ENCODE measurements at places on chromosomes 5 and 9.

- no peak for DNase-seq
These were observed 65.4 kb upstream of the FAM174A start for GRCh38 chr5:100469767-100470166.

GRCh38 chr5:7916171-7916804 is 47.3 kb downstream of the MTRR start:
- no peak for DNase-seq

GRCh38 chr9:31745886-31746285 is 638.6 kb upstream of the ACO1 start:
- DNase-seq = no peak

DNA sequence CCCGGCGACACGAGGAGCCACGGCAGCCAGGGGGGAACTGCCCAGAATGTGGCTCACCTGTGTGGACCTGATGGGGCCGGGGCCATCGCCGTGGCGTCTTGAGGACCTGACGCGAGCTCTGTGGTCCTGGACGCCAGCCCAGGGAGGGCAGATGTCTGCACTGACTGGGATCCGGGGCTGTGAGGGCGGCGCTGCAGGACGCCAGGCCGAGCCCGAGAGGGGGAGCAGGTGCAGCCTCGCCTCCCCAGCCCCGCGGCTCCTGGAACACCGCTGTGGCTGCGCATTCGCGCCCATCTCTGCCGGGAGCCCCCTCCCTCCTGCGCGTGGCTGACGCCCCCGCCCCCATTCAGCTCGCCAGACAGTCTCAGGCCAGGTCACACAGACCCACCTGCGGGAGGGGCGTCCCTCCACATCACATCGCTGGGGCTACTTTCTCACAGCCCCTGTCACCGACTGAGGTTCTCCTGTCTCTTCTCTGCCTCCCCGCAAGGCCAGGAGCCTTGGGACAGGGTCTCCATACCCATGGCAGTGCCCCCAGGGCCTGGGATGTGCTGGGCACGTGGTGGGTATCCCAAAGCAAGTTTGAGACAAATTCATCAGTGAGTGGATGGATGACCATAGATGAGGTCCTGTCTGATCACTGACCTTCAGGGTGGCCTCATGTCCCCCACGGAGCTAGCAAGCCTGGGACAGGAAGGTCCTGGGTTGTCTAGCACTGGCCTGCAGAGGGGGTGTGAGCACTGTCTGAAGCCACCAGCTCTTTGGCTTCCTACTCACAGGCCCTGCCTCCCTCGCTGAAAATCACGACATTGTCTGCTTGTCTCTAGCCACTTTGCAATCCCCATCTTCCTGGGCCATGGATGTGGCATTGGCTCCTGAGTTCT is 47.3 kb downstream of the RASGEF1C start:
- no peak for DNase-seq

GRCh38 chr5:122715095-122715494 is 59.8 kb upstream of the SNX2 start:
- DNase-seq = no peak

DNA sequence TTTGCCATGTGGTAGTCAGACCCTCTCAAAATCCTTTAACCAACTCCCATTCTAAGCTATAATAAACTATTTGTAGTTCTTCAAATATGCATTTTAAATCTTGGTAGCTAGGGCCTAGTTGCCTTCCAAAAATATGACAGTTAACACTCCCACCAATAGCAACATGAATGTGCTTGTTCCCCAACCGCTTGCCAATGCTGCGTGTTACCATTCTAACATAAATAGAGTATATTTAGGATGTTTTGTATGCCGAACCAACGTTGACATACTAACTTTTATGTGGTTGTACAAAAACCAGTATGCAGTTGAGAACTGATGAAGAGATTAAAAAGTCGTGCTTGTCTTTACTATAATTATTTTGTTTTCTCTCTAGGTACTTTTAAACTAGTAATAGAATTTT is 9.0 kb downstream of the UBE2B start:
- no peak for DNase-seq

- no peak for DNase-seq
These were observed 5.8 kb upstream of the CCL21 start for GRCh38 chr9:34715639-34716215.

DNA sequence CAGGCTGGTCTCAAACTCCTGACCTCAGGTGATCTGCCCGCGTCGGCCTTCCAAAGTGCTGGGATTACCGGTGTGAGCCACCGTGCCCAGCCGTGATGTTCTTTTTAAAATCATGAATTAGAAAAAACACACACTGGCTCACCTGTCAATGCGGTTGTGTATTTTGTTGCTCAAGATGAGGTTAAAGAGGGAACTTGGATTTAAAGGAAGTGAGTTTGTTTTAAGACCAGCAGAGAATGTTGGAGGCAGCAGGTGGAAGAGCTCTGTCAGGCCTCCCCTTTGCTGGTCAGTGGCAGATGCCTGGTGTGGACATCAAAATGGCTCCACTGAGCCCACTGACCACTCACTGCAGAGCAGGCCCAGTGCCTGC is 38.9 kb downstream of the WNK2 start:
- no peak for DNase-seq

DNA sequence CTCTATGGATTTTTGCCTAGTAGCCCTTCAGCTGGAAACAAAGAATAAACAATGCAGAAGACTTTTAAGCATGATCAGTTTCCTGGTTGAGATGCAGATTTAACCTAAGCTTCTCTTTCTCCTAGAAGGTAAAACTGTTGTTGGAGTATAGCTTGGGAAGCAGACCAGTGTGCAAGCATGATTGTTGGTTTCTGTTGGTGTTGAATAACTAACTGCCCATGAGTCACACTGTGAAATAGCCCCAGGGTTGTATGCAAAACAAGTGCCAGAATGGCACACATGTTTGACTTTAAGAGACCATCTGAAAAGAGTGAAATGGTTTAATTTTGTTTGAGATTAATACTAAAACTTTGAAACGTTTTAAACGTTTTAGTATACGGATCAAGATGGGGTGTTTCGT is 227.1 kb downstream of the ARHGEF28 start:
- DNase-seq = peak; percentile 8

- DNase-seq = no peak
These were observed 33.4 kb upstream of the SLC25A51 start for GRCh38 chr9:37937366-37937765.

DNA sequence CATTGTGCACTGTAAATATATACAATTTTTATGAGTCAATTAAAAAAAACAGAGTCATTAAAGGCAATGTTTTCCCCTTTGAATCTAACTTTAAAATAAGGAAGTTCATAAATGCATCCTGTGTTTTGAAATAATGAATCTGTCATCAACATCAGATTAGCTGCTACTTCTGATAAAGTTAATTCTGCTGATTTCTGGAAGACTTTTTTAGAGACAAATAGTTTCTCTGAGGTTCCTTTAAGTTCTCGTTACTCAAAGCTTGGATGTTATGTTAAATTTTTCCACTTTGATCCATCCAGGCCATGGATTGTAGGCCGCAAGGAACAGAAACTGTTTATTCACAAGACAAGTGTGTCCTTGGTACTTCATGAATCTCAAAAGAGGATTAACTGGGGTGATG is 115.5 kb downstream of the CARTPT start:
- DNase-seq = no peak

DNA sequence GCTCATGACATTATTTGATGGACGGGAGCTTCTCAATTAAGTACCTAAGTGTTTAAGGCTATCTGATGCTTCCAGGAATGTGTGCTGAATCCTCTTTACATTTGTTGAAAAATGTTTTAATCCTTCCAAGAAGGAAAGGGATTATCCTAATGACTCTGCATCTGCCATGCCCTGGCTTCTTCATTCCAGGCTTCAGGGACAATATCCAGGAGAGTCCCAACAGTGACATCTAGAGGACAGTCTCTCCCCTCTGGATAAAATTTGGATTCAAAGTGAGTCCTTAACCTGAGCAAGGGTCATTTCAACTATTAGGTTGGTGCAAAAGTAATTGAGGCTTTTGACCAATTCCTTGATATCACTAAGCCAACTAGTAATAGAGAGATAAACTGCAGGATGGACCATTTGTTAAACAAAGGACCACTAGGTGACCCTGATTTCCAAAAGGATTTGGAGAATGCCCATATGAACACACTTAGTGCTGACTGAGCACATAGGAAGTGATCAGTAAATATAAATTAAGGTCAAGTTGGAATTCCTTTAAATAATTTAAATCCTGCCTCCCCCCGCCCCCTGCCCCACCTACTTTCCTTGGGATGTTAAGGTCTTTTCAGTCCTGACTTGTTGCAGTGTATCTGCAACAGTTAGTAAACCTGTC is 19.1 kb downstream of the TNFSF8 start:
- no peak for DNase-seq

DNA sequence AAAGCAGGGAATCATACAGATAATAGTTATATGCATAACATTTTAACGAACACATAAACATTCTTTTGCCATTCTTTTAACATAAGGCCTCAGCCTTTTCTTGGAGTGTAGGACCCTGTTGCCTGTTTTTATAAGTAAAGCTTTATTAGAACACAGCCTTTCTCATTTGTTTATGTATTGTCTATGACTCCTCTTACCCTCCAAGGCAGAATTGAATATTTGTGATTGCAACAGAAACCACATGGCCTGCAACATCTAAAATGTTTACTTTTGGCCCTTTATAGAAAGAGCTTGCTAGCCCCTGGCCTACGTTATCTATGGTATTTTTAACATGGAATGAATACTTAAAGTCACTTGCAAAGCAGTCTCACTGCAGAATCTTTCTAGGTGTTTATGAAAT is 2.6 kb downstream of the SLC31A1 start:
- no peak for DNase-seq

GRCh38 chr5:132444841-132445639 is 45.5 kb downstream of the IRF1 start:
- no peak for DNase-seq

DNA sequence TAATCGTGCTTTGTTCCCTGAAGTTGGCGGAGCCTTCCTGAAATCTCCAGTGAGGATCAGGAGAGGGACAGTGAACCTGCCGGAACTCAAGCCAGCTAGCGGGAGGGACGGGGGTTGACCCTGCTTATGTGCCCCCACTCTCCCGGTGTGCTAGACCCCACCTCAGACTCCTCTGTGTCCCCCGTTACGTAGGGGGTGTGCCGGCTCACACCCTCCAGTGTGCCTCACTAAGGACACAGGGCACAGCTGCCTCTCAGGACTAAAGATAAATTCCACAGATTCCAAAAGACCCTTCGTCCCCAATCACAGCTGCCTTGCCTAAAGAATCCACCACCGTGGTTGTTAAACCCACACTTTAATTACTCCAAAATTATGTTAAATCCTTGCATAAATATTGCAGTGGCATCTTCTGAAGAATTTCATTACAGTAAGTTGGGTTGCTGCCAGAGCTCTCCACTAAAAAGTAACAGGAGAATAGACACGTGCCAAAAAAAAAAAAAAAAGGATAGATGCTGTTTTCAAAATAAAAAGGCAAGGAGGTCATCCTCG is 73.7 kb downstream of the GTF3C4 start:
- DNase-seq = no peak

- no peak for DNase-seq
These were observed 268.7 kb upstream of the PAPPA start for GRCh38 chr9:115884846-115885245.

DNA sequence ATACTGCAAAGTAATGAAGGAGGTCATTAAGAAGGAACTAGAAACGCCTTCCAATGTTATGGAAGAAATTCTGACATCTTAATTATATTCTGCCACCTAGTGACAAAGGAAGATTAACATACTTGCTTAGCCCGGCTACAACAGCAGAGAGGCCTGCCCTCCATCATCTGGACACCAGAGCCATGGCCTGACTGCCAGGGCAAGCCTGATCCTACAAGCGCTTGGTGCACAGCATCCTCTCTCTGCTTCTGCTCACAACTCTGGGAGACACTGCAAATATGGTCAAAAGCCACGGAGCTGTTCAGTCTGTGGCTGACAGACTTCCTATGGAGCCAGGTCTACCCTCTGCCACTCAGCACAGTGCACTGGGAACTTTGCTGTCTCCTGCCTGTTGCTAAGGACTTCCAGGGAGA is 87.3 kb upstream of the SLC44A1 start:
- no peak for DNase-seq

GRCh38 chr9:98732801-98733200 is 24.1 kb upstream of the GABBR2 start:
- DNase-seq = no peak

DNA sequence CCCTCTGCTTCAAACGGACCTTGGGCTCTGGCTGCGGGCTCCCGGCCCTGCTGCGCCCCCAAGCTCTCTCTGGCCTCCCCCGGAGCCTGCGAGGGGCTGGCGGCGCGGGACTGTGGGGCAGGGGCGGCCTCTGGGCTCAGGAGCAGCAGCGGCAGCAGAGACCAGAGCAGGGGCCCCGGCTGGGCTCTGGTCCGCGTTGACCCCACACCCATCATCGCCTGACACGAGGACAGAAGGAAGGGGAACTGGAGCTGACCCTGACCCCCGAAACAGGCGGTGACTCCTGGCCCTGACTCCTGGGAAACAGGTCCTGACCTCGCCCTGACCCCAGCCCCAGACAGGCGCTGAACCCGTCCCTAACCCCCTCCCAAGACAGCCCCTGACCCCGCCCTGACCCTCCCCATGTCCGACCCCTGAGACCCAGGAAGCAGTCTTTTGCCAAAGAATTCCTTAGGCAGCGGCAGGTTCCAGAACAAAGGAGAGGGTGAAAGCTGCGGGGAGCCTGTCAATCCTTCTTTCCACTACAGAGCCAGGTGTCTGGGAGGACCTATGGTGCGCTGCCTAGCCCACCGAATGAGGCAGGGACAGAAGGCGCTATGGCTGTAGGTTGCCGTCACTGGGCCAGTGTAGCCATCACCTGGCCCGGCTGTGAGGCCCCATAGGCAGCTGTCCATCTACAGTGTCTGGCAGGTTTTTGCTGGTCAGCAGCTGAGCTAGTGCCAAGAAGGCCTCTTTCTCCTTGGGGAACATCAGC is 74.7 kb upstream of the SPTLC1 start:
- DNase-seq = no peak

DNA sequence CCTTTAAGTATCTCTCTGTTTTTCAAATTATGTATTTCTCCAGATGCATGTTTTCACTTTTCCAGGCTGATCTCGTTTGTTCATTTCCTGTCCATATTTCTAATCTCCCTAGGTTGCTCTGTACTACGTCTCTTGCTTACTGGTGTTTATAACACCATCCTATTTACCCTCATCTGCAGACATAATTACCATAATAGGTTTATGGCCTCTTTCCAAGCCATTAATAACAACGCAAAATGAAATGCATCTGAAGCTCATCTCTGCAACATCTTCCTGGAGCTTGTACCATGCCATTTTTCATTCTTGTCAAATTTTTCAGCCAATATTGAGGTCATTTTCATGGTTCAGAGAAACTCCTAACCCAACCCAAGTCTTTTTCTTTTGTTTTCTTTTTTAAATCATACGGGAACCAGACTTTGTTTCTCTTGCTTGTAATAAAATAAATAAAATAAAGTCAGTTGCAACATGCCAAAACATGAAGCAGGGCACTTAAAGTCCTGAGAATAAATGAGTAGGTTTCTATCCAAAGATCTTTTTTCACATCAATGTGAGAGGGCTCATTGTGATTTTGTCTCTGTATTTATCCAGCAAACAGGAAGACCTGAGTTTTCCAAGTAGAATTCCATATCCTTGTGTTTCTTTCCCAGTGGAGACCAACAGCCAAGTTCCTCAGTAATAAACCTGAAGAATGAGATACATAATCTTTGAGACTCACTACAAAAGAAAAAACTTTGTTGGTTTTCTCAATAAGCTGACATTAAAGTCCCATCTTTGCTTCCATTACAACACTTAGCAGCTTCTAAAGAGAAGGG is 37.0 kb downstream of the DPYSL3 start:
- no peak for DNase-seq

All from Panc1 (cell line).